Caudate nucleus (tissue), 63 donors: ENCODE measurements at places on chromosomes 6 and 20.

GRCh38 chr6:152052061-152052460 lies 244.6 kb downstream of the ESR1 start:
- DNase-seq: no peak

DNA sequence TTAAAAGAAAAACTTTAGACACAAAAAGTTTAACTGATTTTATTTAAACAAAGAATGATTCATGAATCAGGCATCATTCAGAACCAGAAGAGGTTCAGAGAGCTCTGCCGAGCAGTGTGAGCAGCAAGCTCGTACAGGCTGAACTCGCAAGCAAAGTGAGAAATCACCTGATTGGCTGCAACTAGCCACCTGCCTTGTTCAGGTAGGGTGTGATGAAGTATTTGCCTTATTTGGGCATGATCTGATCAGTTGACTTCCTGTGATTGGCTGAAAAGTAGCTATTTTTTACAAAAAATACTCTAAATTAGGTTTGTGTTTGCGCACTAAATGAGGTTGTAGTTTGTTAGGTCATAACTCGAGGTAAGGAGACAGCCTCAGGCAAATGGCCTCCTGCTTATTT lies 80.7 kb downstream of the HIVEP1 start:
- DNase-seq: no peak

DNA sequence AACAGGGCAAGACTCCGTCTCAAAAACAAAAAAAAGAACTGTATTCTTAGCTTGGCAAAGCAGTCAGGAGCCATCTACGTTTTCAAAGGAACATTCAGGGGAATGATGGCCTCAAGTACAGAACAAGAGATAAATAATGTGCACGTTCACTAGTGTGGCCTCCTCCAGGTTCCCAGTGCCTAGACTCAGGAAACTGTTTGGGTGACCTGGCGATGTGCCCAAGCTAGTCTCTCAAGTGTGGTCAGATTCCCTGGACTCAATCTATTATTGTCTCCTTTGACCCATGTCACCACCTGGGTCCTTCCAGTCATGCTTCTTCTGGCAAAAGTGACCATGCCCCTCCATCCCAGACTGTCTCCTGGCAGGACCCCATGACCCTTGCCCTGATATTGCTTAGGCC lies 23.7 kb downstream of the TRAF3IP2 start:
- DNase-seq: no peak

DNA sequence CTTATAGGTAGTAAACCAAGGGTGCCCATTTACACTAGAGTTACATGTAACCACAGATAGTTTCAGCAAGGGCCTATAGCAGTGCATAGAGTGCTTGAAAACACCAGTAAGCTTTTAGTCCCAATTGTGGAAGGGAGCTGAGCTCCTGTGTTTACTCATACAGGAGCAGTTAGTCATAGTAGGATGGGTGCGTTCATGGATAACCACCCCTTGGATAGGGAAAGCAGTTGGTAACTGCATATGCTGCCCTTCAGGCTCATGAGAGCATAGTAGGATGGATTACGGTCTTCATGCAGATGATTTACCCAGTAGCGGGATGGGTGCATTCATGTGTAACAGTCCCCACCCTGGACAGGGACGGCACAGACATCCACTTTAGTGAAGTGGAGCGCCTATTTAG lies 45.1 kb downstream of the OR2B6 start:
- DNase-seq: no peak

DNA sequence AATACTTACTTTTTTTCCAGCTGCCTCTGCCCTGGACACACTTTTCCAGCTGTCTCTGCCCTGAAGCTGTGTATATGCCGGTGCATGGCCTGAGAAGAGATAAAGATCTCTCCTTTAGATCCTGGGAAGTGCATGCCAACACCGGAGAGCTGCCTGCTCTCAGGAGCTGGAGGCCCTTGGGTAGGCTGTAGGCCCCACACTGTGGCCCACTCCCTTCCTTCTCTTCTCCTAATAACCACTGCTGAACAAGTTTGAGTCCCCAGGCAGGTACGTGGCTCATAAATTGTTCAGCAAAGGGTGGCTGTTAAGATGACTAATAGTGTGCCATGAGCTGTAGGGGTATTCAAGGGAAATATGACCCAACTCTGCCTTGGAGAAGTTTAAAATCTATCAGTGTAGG lies 102.5 kb downstream of the CD24 start:
- no peak for DNase-seq

- DNase-seq: no peak
Measured at GRCh38 chr6:87494761-87495422, 22.1 kb downstream of the SLC35A1 start.
